Activated gamma-delta T cell (primary cell): ENCODE measurements at places on chromosomes 2 and 18.

GRCh38 chr2:108226564-108226963 is 13.2 kb upstream of the SULT1C3 start:
- no peak for DNase-seq

GRCh38 chr2:241015439-241015838 is 17.0 kb downstream of the SNED1 start:
- no peak for DNase-seq

DNA sequence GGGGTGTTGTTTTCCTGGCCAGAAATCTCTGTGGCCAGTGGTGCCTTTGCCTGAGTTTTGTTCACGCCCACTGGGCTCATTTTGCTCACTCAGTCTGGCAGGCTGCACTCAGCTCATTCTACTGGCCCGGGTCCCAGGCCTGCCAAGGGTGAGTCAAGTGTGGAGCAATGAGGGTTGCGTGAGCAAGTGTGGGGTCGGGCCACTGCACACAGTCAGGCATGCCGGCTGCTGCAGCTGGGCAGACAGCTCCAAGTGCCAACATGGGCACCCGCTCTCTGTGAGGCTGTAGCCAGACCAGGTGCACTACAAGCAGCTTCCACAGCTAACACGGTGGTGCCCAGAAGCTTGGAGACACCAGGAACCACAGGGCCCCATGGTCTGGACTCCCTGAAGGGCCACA is 801.1 kb upstream of the RAB6C start:
- no peak for DNase-seq

DNA sequence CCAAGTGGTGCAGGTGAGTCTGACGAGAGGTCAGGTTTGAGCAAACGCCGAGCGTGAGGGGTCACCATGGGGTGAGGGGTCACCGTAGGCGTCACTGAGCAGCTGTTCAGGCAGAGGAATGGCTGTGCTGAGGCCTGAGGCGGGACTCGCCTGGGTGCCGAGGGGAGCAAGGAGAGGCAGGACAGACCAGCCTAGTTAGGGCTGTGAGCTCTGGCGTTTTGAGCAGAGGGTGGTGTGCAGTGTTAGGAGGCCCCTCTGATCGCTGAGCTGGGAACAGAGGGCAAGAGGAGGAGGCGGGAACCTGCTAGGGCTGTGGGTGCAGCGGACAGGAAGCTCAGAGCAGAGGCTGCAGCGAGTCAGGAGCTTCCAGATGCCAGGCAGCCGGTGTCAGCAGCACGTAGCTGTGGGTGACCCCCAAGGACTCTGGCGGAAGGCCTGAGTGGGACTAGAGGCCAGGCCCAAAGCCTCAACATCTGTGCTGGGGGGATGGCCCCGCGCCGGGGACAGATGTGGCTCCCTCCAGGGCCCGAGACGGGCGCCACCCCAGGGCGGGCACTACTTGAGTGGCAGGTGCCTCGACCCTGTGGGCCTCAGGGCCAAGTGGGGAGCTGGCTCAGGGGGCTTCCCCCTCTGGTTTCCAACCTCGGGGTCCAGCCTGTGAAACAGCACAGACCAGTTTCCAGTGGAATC is 55.7 kb downstream of the KCNG2 start:
- DNase-seq, result no peak

GRCh38 chr2:133045787-133046186 is 375.8 kb upstream of the LYPD1 start:
- no peak for DNase-seq

GRCh38 chr2:579351-579886 is 97.8 kb downstream of the TMEM18 start:
- DNase-seq, result no peak

GRCh38 chr2:96870626-96871255 is 861 bp upstream of the SEMA4C start:
- peak; percentile 46 for DNase-seq

DNA sequence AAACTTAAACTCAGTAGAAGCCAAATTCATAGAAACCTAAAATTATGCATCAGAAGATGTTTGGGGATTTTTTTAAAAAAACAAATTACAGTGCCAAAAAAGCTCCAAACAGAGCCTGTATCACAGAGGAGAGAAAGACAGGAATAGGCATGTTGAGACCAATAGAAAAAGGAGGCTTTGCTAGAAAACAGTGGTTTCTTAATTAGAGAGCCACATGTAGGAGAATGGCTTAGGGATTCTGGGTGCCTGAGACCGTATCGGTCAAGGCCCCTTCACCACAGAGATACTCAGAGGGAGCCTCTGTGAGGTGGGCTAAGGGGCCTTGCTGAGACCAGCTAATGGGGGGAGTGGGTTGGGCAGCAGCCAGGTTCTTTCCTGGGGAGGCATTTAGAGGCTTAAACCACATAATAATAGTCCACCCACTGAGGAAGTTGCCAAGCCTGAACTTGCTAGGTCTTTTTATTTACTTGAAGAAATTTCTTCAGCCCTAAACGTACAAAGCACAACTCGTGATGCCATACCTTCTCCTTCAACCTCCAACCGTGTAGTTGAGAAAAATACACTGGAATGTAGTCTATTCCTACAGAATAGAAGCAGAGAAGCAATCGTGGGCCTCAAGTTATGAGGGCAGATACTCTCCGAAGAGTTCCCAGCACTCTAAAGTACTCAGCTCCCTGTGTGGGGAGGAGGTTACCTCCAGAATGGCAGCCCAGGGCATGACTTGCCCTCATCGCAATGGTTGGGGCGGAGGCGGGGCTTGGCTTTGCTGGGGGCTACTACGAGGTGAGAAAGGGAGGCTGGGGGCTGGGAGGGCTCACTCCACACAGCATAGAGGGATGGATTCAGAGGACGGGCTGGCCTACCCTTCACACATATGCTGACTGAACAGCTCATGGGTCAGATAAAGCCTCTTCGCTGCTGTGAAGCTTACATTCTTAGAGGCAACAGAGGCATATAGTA is 237.9 kb downstream of the TPGS2 start:
- DNase-seq, result no peak

GRCh38 chr2:30611583-30611982 is 164.5 kb downstream of the LCLAT1 start:
- no peak for DNase-seq

DNA sequence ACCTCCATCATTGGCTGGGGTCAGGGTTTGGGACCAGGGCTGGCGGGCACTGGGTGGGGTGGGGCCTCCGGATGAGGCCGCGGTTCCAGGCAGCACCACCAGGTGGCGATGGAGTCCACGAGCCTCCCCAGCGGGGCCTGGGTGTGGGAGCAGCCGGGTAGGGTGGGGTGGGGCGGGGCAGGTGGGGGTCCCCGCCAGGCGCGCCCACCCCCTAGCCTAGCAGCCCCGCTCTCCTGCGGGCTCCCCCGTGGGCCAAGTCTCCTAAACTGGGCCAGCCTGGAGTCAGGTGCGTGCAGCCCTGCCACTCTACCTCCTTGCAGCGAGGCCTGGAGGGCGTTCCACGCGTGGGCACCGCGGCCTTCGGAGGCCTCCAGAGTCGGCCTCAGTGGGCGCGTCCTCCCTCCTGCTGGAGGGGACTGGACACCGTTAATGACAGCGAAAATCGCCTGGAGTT is 187.5 kb downstream of the TWIST2 start:
- DNase-seq, result peak; percentile 33

DNA sequence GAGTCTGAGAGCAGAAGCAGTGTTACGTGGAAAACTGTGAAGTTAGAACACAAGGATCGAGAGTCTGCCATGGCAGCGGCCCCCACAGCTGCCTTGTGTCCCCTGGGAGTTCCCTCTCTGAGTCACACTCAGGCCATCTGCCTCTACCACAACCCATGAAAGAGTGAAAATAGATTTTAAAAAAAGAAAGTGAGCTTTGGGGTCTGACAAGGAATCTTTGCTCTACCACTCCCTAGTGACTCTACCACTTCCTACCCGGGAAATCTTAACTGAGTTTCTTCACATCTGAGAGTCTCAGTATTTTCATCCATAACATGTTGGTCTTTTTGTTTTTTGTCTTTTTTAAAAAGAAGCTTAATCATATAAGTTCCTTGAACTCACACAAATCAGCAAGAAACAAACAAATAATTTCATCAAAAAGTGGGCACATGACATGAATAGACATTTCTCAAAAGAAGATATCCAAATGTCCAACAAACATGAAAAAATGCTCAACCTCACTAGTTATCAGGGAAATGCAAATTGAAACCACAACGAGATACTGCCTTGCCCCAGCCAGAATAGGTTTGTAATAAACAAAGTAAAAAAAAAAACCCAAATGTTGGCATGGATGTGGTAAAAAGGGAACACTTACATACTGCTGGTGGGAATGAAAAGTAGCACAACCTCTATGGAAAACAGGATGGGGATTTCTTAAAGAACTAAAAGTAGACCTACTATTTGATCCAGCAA is 2.4 kb upstream of the MSGN1 start:
- DNase-seq, result no peak

- no peak for DNase-seq
Measured at GRCh38 chr2:50607721-50608120, 424.2 kb downstream of the NRXN1 start.

DNA sequence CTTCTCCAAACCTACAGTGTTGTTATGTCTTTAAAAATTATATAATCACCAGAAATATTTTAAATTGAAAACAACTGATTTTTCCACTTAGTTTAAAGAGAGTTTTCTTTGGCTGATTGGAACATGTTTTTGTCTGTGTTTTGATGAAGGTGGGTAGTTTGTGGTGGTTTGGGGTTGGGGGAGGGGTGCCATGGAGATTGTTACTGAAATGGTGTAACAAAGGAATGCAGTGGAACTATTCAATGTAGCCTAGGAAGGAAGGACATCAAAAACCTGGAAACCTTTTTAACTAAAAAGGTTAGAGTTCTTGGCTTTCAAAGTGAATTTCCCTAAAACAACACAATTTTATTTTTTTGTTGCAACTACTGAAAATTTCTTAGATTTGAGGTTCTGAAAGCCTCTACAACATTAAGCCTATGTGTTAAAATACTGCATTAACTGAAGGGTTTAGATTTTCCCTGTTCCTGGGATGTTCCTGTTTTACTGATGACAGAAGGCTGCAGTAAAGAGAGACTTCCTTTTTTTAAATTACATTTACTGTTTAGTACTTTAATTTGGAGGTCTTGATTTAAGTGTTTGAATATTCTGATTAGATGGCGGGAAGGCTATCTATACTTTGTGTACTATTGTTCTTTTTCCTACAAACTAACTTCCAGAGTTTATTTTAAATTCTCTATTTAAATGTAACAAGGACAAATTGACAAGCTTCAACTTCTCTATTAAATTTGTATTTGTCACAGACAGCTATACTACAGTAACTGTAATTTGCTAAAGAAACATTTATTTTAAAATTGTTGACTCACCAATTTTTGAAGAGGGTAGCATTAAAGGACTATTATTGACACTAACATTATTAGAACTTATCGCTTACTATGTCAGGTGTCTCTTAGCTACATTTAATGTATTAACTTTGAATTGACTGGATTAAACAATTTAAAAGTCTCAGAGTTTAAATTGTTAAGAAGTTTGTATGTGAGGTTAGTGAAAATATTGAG is 87.7 kb downstream of the LIMS1 start:
- no peak for DNase-seq

GRCh38 chr18:28854964-28855363 is 678.0 kb upstream of the CDH2 start:
- no peak for DNase-seq

- no peak for DNase-seq
Measured at GRCh38 chr2:10238396-10238795, 64.3 kb upstream of the HPCAL1 start.

- no peak for DNase-seq
Measured at GRCh38 chr2:167508709-167509108, 620.4 kb downstream of the XIRP2 start.

DNA sequence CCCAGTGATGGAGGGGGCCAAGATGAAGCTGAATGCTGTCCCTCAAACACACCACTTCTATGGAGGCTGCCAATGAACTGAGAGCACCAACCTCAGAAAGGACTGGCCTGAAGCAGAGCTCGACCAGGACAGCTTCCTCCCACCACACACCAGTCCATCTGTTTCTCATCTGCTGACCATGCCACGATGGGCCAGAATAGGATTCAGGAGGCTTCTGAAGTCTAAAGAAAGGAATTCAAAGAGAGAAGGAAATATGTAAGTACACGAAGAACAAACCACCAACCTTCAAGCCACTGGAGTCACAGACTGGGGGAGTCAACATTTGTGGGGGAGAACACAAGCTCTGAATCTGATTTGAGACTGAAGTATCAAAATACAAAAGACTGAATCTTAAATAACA is 157.6 kb upstream of the CCDC68 start:
- no peak for DNase-seq

GRCh38 chr2:98825404-98825803 is 94.5 kb upstream of the MGAT4A start:
- no peak for DNase-seq

DNA sequence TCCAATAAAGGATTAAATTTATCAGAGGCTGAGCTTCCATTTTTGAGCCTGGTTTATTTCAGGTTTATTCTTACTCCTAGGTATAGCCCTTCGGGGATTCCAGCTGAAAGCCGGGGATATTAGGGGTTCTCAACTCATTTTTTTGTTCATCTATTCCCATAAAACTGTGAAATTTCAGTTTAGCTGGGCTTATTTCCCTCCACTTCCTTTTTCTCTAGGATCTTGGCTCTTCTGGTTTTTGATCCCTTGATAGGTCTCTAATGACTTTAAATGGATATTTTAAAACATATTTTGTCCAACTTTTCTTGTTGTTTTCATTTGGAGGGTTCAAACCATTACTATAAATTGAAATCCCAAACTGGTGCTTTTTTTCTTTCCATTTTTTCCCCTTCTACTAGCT is 23.6 kb upstream of the ZNF512 start:
- DNase-seq, result no peak

DNA sequence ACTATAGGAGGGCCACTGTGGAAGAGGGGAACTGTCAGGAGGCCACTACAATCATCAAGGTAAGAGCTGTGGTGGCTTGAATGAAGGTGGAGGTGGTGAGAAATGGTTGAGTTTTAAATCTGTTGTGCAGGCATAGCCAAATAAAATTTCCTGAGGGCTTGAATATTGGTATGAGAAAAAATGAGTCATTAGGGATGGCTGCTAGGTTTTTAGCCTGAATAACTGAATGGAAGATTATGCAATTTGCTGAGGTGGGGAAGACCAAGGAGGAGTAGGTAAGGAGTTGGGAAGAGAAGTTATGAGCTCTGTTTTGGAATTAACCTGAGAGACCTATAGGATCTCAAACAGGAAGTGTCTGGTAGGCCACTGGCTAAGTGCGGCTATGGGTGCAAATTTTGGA is 84.0 kb downstream of the KLHL14 start:
- no peak for DNase-seq

DNA sequence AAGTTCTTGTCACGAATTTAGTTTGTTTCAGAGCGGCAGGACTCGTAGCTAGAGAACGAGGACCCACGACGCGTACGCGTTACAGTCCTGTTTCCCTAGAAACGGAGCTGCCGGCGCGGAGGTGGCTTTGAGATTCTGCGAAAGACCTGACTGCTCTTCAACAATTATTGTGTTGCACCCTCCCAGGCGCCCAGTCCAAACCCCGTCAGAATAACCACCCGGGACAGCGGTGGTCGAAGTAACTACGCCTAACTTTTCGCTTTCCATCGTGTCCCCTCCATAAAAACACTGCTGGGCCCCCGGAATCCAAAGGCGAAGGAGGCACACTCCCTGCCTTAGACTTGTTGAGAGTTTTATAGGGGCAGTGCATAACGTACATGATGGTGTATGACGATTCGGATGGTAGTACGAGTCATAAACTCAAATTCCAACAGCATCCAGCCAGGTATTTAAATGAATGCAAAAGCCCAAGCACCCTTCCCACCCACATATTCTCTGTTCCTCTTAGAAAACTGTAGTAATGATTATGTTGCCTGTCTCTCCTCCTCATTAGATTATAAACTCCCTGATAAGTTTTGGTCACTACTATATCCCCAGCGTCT is 651 bp upstream of the STAM2 start:
- no peak for DNase-seq
